Activated CD4-positive, alpha-beta T cell treated with anti-CD3 and anti-CD28 coated beads, Interleukin-10, Interleukin-2, amounts not matched to agents 100 ng/mL and 50 ng/mL, durations not matched to agents 16 hours and 8 hours (primary cell): ENCODE measurements at places on chromosomes 11 and 22.

- no peak for DNase-seq
Observed at GRCh38 chr11:43555816-43556611, 124.5 kb upstream of the HSD17B12 start.

GRCh38 chr11:24781288-24781687, 284.4 kb downstream of the LUZP2 start:
- no peak for DNase-seq

- no peak for DNase-seq
Observed at GRCh38 chr22:41899992-41900651, 14.8 kb downstream of the SHISA8 start.

DNA sequence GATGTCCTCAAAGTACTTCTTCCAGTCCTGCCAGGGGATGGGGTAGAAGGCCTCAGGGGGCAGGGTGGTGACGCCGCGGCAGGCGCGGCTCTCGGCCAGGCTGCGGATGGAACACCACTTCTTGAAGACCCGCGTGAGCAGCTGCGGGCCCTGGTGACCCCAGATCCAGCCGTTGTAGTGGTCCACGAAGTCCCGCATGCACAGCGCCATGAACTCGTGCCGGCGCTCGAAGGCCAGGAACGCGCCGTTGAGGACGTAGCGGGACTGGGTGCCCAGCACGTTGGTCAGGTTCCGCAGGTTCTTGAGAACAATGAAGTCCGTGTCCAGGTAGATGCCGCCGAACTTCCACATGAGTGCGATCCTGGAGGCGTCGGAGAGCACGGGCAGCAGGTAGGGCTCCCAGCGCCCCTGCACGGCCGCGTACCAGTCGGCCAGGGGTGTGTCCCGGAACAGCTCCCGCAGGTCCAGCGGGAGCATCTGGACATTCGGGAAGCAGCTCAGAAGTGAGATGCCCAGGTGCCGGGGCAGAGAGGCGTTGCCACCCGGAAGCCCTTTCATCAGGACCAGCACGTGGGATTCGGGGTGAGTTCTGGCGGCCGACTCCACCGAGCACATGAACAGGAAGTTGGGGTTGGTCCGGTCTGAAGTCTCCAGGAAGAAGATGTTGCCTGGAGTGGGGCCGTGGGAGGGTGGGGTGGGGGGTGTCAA, 27.5 kb downstream of the A4GALT start:
- DNase-seq: no peak

DNA sequence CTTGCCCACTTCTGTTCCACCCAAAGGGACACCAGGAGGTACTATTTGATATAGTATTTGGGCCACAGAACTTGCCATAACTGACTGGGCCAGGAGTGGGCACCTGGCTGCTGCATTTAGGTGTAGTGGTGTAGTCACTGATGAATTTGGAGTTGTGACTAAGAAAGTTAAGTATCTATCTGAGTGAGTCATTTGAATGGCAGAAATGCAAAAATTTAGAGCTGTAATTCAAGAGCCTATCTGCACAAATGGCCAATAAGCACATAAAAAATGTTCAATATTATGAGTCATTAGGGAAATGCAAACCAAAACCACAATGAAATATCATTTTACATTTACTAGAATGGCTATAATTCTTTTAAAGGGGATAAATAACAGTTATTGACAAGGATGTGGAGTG, 14.7 kb downstream of the GLYATL2 start:
- DNase-seq: no peak

DNA sequence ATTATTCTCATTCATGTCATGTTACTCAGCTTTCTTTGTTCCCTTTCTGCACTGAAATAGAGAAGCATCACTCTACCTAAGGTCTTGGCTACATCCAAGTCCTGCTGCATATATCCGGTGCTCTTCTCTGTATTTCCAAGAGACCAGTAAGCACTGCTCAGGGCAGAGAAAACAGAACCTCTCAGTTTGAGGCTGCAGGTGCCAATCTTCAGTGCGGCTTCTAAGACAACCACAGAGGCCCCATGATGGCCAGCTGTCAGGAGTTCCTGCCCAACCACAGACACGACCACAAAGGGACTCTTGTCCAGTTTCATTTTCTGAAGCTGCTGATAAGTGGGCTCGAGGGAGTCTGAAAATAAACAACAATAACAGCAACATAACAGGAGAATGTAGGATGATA, 378.4 kb upstream of the PITPNB start:
- peak; percentile 21 for DNase-seq

- no peak for DNase-seq
Observed at GRCh38 chr22:19799322-19800190, 39.0 kb downstream of the TBX1 start.

DNA sequence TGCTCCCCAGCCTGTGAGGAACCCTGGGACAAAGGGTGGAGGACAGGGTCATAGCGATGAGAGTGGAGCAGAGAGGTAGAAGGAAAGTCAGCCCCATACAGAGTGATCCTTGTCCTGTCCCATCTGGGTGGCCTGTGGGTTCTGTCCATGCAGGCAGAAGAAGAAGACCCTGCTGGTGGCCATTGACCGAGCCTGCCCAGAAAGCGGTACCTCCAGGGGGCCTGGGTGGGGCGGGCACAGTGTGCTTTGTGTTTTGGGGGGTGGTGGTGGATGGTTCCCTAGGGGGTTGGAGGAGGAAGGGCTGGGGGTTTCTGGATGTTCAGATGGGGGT, 7.9 kb downstream of the SIDT2 start:
- no peak for DNase-seq
